ENCODE measurements at places on chromosomes 2 and 18.

- no peak for DNase-seq
- no peaks in the 10 kb centered on the region for H3K4me1 ChIP-seq
- no peaks in the 10 kb centered on the region for H3K36me3 ChIP-seq
- H3K27ac ChIP-seq, result no peak overlapping the region
- no peak overlapping the region for H3K4me3 ChIP-seq
- no peaks in the 10 kb centered on the region for H3K27me3 ChIP-seq
Observed at GRCh38 chr2:81481994-81482368, 1177.4 kb upstream of the LRRTM1 start.

- H3K4me1 ChIP-seq, result no peaks in the 10 kb centered on the region
- no peak for DNase-seq
- peaks cover 7% of the 10 kb centered on the region for H3K27me3 ChIP-seq
- H3K36me3 ChIP-seq, result no peaks in the 10 kb centered on the region
Observed at GRCh38 chr2:179842498-179843153, 18.8 kb downstream of the ZNF385B start.

GRCh38 chr2:143513081-143513480 is 383.9 kb downstream of the ARHGAP15 start:
- no peak overlapping the region for H3K4me3 ChIP-seq
- H3K36me3 ChIP-seq, result peaks cover 84% of the 10 kb centered on the region
- H3K4me1 ChIP-seq, result peaks cover 19% of the 10 kb centered on the region
- peak overlapping the region; percentile 7 for H3K27ac ChIP-seq
- H3K27me3 ChIP-seq, result no peaks in the 10 kb centered on the region

DNA sequence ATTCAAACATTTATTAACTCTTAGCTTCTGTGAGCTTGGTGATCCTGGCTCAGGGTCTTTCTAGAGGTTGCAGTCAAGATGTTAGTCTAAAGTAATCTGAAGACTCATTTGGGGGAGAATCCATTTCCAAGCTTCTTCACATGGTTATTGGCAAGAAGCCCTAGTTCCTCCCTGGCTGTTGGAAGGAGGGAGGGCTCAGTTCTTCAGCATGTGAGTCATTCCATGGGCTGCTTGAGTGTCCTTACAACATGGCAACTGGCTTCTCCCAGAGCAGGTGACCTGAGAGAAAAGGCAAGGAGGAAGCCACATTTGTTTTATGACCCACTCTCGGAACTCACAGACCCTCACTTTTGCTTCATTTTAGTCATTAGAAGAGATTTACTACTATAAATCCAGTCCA is 10.6 kb upstream of the C2orf74 start:
- H3K27me3 ChIP-seq, result no peaks in the 10 kb centered on the region
- H3K27ac ChIP-seq, result no peak overlapping the region
- DNase-seq, result no peak
- peaks cover 4% of the 10 kb centered on the region for H3K4me1 ChIP-seq
- peaks cover 35% of the 10 kb centered on the region for H3K36me3 ChIP-seq

GRCh38 chr2:43059183-43059897 is 167.1 kb downstream of the ZFP36L2 start:
- no peak overlapping the region for H3K4me3 ChIP-seq
- no peaks in the 10 kb centered on the region for H3K27me3 ChIP-seq
- no peaks in the 10 kb centered on the region for H3K36me3 ChIP-seq
- peak overlapping the region; percentile 92 for H3K27ac ChIP-seq

GRCh38 chr18:811892-812375 is at the start of gene YES1:
TSS of gene YES1 (minus strand) at chr18:812242. CDS start at chr18:756827, 55,415 bp downstream.
- no peak for DNase-seq
- peaks cover 19% of the 10 kb centered on the region for H3K36me3 ChIP-seq
- peak within 1 kb of the TSS; percentile 89 for H3K4me3 ChIP-seq
- peaks cover 78% of the 10 kb centered on the region for H3K4me1 ChIP-seq
- H3K27me3 ChIP-seq, result no peaks in the 10 kb centered on the region
- H3K27ac ChIP-seq, result peak within 1 kb of the TSS; percentile 100

- H3K27ac ChIP-seq, result no peak overlapping the region
- no peak overlapping the region for H3K4me3 ChIP-seq
- peaks cover 11% of the 10 kb centered on the region for H3K4me1 ChIP-seq
- no peaks in the 10 kb centered on the region for H3K36me3 ChIP-seq
- DNase-seq, result no peak
Observed at GRCh38 chr2:200430017-200430416, 79.9 kb downstream of the KCTD18 start.

DNA sequence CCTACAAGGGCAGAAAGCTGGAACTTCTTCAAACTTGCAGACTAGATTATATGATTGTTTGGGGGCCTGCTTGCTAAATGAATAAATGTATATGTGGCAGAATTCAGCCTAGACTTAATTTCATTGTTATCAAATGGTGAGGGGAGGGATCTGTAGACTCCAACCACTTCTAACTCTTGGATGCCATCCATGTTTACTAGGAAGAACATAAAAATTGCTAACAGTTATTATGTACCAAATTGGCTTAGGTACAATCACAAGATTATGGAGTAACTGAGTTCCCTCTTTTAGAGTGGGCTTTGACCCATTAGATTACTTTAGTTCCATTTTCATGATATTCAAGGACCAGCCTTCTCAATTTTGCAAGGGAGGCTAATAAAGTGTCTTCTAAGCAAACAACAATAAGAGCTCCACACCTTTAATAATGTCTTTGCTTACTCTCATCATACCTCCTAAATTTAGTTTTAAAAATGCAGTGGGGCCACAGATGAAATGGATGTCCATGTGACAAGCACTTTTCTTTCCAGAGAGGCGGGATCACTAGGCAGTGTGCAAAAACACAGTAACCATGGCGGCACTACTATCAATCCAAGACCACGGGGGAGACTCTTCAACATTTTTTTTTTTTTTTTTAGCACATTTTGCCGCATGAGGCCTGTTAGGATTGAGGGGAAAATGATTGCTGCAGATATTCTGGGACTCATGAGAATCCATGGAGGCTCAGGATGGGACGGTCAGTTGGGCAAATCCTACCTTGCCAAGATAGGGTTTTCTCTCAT is 217.6 kb upstream of the SPRED2 start:
- DNase-seq, result no peak
- H3K36me3 ChIP-seq, result no peaks in the 10 kb centered on the region

GRCh38 chr2:65220432-65221131 is 7.0 kb upstream of the ACTR2 start:
- DNase-seq, result no peak
- no peak overlapping the region for H3K27ac ChIP-seq
- peaks cover 25% of the 10 kb centered on the region for H3K36me3 ChIP-seq
- H3K4me1 ChIP-seq, result peaks cover 2% of the 10 kb centered on the region
- H3K27me3 ChIP-seq, result no peaks in the 10 kb centered on the region

DNA sequence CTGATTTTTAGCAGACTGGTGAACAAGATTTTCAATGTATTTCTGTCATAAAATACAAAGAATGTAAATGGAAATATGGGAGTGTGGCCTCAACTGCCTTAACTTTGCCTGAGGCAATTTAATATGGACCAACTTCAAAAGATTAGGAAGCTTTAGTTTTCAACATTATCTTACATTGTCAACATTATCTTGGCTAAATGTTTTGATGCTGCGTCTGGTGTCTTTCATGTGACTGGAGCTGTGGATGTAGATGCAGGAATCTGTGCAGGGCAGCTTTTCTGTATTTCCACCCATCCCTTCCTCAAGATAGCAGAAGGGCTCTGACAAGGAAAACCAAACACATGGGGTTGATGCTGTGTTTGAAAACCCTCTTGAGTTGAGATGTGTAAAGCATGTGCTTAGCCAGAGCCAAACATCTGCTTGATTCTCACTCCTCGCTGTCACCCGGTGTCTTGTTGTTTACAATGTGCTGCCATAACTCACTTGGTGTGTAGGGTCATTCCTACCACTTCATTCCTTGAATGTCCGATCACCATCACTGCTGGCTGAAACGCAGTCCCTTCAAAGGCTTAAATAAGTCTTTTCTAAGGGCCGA is 33.0 kb downstream of the COPS8 start:
- no peak overlapping the region for H3K27ac ChIP-seq
- H3K4me1 ChIP-seq, result peaks cover 4% of the 10 kb centered on the region
- no peaks in the 10 kb centered on the region for H3K27me3 ChIP-seq
- DNase-seq, result no peak
- no peaks in the 10 kb centered on the region for H3K36me3 ChIP-seq
- no peak overlapping the region for H3K4me3 ChIP-seq

GRCh38 chr2:149857344-149857743 is 269.8 kb upstream of the MMADHC start:
- H3K27ac ChIP-seq, result no peak overlapping the region
- H3K27me3 ChIP-seq, result no peaks in the 10 kb centered on the region
- H3K4me3 ChIP-seq, result no peak overlapping the region
- H3K36me3 ChIP-seq, result no peaks in the 10 kb centered on the region

DNA sequence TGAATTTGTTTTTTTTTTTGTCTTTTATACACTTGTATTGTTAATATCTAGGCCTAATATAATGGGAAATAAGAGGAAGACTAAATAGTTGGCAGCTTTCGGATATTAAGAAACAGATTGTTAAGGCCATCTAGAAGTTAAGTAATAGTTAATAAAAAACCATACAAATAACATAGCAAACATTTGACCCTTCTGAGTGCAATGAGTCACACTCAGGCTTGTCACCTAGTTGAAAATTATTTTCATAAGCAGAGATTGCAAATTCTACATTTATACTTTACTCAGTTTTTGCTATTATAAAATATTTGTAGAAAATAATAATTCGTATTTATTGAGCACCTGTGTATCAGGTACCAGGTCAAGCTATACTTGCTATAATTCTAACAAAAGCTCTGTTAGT is 2.4 kb downstream of the NUP35 start:
- H3K27me3 ChIP-seq, result peaks cover 6% of the 10 kb centered on the region
- H3K4me1 ChIP-seq, result peaks cover 49% of the 10 kb centered on the region
- no peak for DNase-seq
- no peak overlapping the region for H3K27ac ChIP-seq
- H3K36me3 ChIP-seq, result peaks cover 73% of the 10 kb centered on the region
- peak overlapping the region; percentile 97 for H3K4me3 ChIP-seq

All from activated T-cell treated with anti-CD3 and anti-CD28 coated beads, Interleukin-2, amount 50 U/mL, for 24 hours (primary cell).